Stimulated activated CD4-positive, alpha-beta T cell treated with anti-CD3 and anti-CD28 coated beads, TNF-alpha, amount 100 ng/mL, for 1 hour (primary cell): ENCODE measurements at places on chromosomes 12 and 14.

- no peak for DNase-seq
These were observed 113.0 kb downstream of the SEC23A start for GRCh38 chr14:38989922-38990546.

DNA sequence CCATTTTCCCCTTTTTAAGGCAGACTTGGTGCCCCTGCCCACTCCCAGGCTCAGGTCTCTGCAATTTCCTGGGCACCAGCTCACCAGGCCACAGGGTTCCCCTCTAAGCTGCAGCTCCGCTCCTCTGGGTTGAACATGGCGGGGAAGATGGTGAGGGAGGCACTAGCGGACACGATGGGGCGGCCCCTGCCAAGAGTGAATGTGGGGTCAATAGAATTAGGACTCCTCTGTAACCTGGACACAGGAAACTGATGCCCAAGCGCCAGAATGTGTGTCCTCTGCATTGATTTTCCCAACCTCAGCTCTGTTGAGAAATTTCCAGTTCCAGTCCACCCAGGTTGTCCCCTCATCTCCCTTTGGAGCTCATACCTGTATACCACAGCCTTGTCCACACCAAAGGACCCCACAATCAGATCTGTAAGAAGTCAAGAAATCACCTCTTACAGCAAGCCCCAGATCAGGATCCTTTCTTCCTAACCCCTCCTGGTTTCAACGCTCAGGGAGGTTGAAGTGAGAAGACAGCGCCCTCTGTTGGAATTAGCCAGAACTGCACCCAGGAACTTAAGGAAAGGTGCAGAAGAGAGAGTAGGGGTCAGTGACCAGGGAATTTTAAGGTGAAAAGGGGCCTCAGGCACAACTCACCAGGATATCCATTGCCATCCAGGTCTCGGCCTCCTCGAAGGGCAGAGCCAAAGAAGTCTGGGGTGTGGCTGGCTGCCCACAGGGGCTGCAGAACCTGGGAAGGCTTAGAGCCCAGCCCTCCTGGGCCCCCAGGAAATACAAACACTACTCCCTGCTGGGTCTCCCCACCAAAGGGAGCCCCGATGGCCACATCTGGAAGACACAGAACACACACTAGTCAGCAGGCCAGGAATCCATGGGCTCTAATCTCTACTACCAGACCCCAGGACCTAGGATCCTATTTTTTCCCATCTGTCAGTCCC is 14.7 kb downstream of the ITGA5 start:
- DNase-seq, result peak; percentile 53

DNA sequence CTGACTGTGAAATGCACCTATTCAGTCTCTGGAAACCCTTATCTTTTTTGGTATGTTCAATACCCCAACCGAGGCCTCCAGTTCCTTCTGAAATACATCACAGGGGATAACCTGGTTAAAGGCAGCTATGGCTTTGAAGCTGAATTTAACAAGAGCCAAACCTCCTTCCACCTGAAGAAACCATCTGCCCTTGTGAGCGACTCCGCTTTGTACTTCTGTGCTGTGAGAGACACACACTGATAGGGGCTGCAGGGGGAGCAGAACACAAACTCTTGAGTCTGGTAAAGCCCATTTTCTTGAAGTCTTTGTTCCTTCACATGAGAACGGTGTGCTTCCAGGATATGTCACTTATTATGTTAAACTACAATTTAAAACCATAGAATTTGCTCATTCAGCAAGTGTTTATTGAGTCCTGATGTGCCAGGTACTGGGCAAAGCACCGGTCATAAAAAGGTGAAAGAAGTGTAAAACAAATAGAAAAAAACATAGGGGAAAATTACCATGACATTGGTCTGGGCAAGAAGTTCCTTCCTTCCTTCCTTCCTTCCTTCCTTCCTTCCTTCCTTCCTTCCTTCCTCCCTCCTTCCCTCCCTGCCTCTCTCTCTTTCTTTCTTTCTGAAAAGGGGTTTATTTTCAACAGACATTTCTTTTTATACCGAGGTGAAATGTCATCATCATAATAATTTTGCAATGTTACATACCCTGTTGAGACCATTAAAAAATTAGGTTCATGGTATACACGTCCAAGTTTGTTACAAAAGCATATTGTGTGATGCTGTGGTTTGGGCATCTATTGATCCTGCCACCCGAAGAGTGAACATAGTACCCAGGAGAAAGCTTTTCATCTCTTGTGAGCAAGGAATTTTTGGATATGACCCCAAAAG is 50.7 kb upstream of the OR4E1 start:
- DNase-seq, result no peak

GRCh38 chr12:122072031-122072970 is 6.3 kb upstream of the MLXIP start:
- DNase-seq, result no peak

- DNase-seq, result no peak
These were observed 17.1 kb upstream of the OR4K17 start for GRCh38 chr14:20093442-20093841.

GRCh38 chr12:13023811-13024530 is 20.2 kb upstream of the FAM234B start:
- no peak for DNase-seq

DNA sequence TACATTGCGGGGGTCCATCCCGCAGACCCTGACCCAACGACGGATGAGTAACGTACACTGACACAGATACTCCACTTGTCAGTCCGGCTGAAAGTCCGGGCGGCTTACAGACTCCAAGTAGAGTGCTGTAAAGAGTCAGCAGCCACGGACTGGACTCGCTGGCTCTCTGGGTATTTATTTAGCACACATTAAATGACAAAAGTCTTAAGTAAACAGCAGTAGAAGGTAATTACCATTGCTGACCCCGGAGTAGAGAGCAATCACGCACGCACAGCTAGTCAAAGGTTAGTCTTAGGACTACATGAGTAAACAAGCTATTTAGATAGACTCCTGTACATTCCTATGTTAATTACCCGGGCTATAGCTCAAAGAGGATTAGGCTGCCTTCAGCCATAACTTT is 780.9 kb downstream of the RPS29 start:
- DNase-seq, result no peak

DNA sequence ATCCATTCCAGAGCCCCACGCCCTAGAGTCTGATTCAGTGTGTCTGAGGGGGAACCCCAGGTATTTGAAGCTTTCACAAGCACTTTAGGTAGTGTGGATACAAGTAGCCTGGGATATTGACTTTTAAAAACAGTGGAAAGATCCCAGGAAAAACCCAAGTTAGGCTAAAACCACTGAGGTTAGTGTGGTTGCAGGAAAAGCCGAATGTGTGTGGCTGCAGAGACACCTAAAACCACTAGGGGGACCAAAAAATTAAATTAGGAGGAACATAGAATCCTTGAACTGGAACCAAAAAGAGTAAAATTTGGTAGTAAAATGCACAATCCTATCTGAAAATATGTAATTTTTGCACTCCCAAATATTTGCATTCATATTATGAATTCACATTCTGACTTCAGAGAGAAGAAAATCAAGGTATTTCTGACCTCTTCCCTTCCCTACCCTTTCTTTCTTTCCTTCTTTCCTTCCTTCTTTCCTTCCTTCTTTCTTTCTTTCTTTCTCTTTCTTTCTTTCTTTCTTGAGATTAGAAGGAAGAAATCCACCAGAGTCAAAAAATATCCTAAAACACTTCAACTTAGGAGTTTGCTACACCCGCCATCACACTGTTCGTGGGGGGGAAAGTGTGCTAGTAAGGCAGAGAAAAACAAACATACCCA is 37.8 kb downstream of the SLCO1A2 start:
- DNase-seq, result no peak
